Hindlimb muscle (tissue), 1 donor: ENCODE measurements at places on chromosomes 13 and 19.

- DNase-seq: no peak
Measured at GRCh38 chr19:49985871-49986270, 24.9 kb upstream of the SIGLEC11 start.

- DNase-seq: no peak
Measured at GRCh38 chr19:12802267-12803106, 618 bp downstream of the THSD8 start.

- DNase-seq: no peak
Measured at GRCh38 chr19:58060231-58060630, 1.1 kb downstream of the ZNF135 start.

DNA sequence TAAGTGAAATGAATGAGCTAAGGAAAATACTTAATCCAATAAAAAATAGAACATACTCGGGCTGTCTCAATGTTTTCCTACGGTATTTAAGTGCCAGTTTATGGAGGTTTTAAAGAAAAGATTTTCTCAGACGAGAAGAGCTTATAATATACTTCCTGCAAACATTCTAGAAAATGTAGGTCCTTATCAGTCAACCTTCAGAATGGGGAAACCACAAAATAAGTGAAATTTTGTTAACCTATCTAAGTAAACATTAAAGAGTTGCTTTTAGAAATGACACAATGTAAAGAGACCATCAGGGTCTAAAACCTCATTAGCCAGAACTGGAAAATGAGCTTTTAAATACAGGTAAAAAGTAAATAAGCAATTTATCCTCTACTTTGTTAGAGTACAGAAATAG is 12.1 kb downstream of the MIR17HG start:
- no peak for DNase-seq

DNA sequence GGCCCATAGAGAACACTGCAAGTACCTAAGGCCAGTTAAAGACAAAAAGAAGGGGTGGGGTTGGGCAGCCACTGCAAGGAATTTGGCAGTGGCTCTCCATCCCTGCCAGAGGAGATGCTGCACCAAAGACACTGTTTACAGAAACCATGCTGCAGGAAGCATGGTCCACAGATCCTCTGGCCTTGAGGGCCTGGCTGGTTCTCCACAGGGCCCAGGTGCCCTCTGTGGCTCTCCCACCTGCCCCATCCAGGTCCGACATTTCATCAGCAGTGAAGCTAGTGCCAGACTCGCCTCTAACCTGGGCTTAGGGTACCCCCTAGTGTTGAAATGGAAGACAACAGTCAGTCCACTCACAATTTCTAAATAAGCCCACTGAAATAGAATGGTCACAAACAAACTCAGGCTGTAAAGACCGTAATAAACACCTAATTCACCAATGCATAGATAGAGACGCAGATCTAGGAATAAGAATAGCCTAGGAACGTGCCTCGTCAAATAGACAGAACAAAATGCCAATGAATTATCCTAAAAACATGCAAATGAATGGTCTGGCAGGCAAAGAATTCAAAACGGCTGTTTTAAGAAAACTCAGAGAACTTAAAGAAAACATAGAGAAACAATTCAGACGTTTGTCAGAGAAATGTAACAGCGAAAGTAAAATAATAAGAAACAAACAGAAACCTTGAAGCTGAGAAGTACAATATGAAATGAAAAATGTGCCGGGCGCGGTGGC is 23.3 kb downstream of the LYPD4 start:
- no peak for DNase-seq

DNA sequence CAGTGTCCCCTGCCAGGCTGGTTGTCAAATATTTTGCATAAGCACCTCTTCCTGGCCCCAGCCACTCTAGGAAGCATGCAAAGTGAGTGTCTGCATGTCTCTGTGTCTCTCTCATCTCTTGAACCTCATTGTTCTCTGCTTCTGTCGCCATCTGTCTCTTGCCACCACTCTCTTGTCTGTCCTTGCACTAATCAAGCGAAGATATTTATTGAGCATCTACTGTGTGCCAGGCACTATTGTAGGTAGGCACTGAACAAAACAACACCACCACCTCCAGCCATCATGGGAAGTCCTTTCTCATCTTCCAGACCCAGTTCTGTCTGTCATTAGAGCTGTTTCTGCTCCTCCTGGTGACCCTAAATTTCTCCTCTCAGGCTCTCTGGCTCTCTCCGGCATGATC is 52.0 kb upstream of the SHKBP1 start:
- no peak for DNase-seq
